ENCODE measurements at places on chromosomes 3 and 15. TPM values are rescaled to one million over a fixed set of nuclear protein-coding genes. Genes with fewer than 3 reads are reported as not detected.

DNA sequence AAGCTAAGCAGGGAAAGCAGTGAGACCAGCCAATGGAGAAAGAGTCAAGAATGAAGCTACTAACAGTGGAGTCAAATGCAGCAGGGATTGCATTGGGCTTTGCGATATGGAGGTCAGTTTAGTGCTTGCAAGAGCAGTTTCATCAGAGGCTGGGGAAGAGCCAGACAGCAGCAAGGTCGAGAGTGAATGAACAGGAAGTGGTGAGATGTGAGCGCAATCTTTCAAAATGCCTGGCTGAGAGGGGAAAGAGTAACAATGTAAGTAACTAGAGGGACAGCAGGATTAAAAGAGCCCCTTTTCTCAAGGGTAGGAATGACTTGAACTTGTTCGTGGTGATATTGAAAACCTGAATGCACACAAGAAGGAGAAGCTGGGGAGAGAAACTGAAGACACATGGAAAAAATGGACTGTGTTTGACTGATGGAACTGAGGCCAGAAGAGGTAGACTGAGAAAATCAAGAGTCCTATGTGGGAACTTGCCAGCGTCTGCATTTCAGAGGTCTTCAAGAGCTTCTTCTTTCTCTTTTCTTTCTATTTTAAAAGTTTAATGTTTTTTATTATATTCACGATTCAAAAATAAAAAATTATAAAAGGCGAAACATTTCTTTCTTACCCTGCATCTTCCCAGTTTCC lies 30.6 kb upstream of the GPR160 start:
- no peak for DNase-seq

GRCh38 chr3:38566215-38566528 lies 70.0 kb downstream of the EXOG start:
- DNase-seq: no peak

GRCh38 chr3:29581311-29581710 lies 300.4 kb downstream of the RBMS3 start:
- no peak for DNase-seq

The CGNL1 gene
- total RNA-seq: 5.4 TPM

GRCh38 chr3:104846270-104846669 lies 520.4 kb upstream of the ALCAM start:
- DNase-seq: no peak

The SLC6A11 gene
- total RNA-seq: not detected

The RAB6B gene
- total RNA-seq: 222 TPM

The DUOXA2 gene
- total RNA-seq: not detected
